Body of pancreas (tissue), 4 donors: ENCODE measurements at places on chromosomes 5 and 9.

DNA sequence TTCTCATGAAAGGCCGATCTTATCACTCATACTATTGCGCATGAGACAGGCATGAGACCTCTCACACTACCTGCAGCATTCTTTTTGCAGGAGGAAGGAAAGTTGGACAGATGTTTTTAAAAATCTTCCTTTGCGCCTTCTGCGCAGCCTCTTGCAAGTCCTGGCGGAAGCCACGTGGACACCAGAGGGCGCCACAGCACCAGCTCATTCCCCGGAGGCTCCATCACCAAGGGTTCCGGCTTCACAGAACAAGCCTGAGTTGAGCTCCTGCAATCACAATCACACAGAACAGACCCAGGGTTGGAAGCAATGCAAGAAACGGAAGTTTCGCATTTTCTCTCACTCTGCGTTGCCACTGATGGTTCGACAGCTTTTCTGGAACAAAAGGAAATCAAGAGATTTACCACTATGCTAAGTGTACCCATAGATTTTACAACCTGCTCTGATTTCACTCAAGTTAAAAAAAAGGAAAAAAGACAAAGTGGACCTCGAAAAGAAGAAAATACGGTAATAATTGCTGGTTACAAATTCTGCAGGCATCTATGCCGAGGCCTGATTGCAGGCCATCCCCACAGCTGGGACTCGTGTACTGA, 304.7 kb upstream of the MSX2 start:
- peak; percentile 90 for DNase-seq
- no peaks in the 10 kb centered on the region for H3K4me1 ChIP-seq
- no peaks in the 10 kb centered on the region for H3K36me3 ChIP-seq
- H3K4me3 ChIP-seq, result no peak overlapping the region

- H3K27ac ChIP-seq, result no peak overlapping the region
- DNase-seq, result no peak
- no peaks in the 10 kb centered on the region for H3K4me1 ChIP-seq
- H3K4me3 ChIP-seq, result no peak overlapping the region
- no peaks in the 10 kb centered on the region for H3K36me3 ChIP-seq
These were observed 66.1 kb downstream of the TRPM6 start for GRCh38 chr9:74821636-74822035.

GRCh38 chr5:151087486-151087885, 6.7 kb upstream of the TNIP1 start:
- H3K4me1 ChIP-seq, result peaks cover 27% of the 10 kb centered on the region
- no peaks in the 10 kb centered on the region for H3K27me3 ChIP-seq
- DNase-seq, result no peak
- H3K4me3 ChIP-seq, result no peak overlapping the region
- H3K36me3 ChIP-seq, result no peaks in the 10 kb centered on the region

GRCh38 chr9:114850871-114851270, 45.0 kb upstream of the TNFSF15 start:
- H3K36me3 ChIP-seq, result no peaks in the 10 kb centered on the region
- no peak overlapping the region for H3K27ac ChIP-seq
- DNase-seq, result no peak
- no peaks in the 10 kb centered on the region for H3K4me1 ChIP-seq

DNA sequence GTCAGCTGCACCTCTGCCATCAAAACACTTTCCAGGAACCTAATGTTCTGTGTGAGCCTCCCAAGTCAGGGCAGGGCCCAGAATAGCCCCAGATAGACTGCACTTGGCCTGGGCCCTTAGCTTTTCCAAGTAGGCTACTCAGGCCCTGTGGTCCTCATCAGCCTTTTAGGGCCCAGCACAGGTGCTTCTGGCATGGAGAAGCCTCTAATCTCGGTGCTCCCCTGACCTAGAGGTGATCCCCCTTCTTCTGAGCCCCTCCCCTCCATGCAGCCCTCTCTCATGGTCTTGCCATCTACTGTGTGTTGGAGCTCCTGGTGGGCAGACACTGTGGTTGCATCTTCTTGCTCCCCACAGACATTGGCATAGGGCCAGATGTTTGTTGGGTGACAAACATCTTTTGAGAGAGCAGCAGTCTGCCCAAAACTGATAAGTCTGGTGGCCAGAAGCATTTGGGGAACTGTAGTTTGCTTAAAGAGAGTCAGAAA, 28.1 kb downstream of the FRMPD1 start:
- H3K27ac ChIP-seq, result no peak overlapping the region
- H3K4me3 ChIP-seq, result no peak overlapping the region
- no peaks in the 10 kb centered on the region for H3K27me3 ChIP-seq
- no peak for DNase-seq
- H3K4me1 ChIP-seq, result no peaks in the 10 kb centered on the region

- H3K36me3 ChIP-seq, result no peaks in the 10 kb centered on the region
- peaks cover 16% of the 10 kb centered on the region for H3K4me1 ChIP-seq
- H3K4me3 ChIP-seq, result no peak overlapping the region
- H3K27me3 ChIP-seq, result no peaks in the 10 kb centered on the region
- DNase-seq, result peak; percentile 94
These were observed 24.4 kb upstream of the GRPEL2 start for GRCh38 chr5:149320791-149321330.

DNA sequence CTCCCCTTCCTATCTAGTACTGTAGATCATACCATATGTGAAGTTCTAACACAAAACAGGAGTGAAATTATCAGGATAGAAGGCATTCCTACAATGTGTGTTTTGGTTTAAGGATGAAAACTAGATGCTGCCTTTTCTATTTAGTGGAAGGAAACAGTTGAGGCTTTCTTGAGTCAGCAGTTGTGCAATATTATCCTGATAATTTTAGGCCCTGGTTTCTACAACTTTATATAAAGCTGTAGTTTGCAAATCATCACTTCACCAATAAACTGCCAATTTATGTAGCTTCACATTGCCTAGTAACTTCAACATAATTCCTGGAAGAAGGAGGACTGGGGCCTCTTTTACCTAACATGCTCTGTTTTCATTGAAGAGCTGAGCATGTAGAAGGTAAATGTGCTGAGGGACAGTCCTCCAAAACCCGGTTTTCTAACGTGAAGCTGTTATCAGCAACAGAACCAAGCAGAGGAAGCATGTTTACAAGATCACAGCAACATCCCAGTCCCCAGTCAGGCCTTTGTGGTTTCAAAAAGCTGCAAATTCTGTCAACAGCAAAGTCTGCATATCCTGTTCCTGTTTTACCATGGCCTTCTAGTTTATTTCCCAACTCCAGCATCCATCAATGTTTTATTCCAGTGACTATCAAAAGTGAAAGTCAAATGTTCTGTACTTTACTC, 513.4 kb upstream of the MEF2C start:
- H3K36me3 ChIP-seq, result no peaks in the 10 kb centered on the region
- H3K27me3 ChIP-seq, result no peaks in the 10 kb centered on the region
- DNase-seq, result no peak

DNA sequence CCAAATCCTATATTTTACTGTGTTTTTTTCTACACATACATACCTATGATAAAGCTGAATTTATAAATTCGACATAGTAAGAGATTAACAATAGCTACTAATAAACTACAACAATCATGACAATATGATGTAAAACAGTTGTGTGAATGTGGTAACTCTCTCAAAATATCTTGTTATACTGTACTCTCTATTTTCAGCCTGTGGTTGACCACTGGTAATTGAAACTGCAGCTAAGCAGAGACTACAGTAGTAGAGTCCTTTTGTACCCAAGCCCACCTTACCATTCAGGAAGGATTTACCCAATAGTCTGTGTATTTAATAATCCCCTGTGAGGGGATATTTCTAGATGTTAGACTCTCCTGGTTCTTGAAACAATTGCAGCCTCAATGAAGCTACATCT, 86.7 kb downstream of the FAM114A2 start:
- H3K27me3 ChIP-seq, result no peaks in the 10 kb centered on the region
- H3K27ac ChIP-seq, result no peak overlapping the region
- no peak for DNase-seq
- H3K4me1 ChIP-seq, result no peaks in the 10 kb centered on the region
- H3K36me3 ChIP-seq, result no peaks in the 10 kb centered on the region

- no peak overlapping the region for H3K27ac ChIP-seq
- no peaks in the 10 kb centered on the region for H3K36me3 ChIP-seq
These were observed 53.9 kb downstream of the COL15A1 start for GRCh38 chr9:98997604-98998003.

DNA sequence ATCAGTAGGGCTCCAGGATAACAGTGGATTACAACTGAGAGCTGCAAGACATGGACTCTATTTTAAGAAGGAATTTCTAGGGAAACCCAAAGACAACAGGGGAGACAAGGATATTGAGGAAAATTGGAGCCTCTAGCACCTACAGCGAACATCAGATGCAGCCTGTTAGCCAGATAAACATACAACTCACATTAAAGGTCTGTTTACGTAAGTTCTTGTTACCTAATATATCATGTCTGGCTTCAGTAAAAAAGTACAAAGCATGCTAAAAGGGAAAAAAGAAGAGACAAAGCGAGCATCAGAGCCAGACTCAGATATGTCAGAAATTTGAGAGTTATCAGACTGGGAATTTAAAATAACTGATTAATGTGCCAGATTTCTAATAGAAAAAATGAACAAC, 17.2 kb downstream of the GNPDA1 start:
- peaks cover 3% of the 10 kb centered on the region for H3K4me1 ChIP-seq
- H3K27me3 ChIP-seq, result no peaks in the 10 kb centered on the region
- H3K27ac ChIP-seq, result no peak overlapping the region
- no peak for DNase-seq

DNA sequence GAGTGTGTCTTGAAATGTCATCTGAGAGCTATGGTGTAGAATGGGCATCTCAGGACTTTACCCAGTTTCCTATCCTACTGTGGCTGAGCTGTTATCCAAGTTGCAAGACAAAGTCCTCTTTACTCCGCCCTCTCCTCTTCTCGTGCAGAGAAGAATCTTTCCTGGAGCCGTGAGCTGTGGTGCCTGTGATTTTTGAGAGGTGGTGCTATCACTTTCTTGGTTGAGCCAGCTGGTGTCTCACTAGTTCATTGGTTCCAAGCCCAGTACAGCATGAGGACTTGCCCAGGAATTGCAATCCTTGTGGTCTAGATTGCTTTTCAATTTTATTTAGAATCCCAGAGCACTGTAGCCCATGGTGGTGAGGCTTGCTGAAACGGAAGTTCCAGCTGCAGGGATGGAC, 2300.3 kb downstream of the MAT2B start:
- no peaks in the 10 kb centered on the region for H3K27me3 ChIP-seq
- no peak for DNase-seq
- H3K4me1 ChIP-seq, result no peaks in the 10 kb centered on the region
- H3K36me3 ChIP-seq, result no peaks in the 10 kb centered on the region

- H3K27me3 ChIP-seq, result no peaks in the 10 kb centered on the region
- peaks cover 4% of the 10 kb centered on the region for H3K36me3 ChIP-seq
- H3K4me3 ChIP-seq, result no peak overlapping the region
- peak; percentile 73 for DNase-seq
- H3K4me1 ChIP-seq, result peaks cover 75% of the 10 kb centered on the region
- peak overlapping the region; percentile 20 for H3K27ac ChIP-seq
These were observed 212.5 kb downstream of the FANCC start for GRCh38 chr9:95104980-95105379.

- H3K27ac ChIP-seq, result no peak overlapping the region
- no peak overlapping the region for H3K4me3 ChIP-seq
- H3K27me3 ChIP-seq, result no peaks in the 10 kb centered on the region
- no peak for DNase-seq
- peaks cover 24% of the 10 kb centered on the region for H3K4me1 ChIP-seq
These were observed 825 bp downstream of the LRRC14B start for GRCh38 chr5:191949-192690.

GRCh38 chr5:173065155-173065554, 9.0 kb downstream of the CREBRF start:
- no peak overlapping the region for H3K4me3 ChIP-seq
- DNase-seq, result no peak
- no peaks in the 10 kb centered on the region for H3K27me3 ChIP-seq
- peaks cover 17% of the 10 kb centered on the region for H3K4me1 ChIP-seq

DNA sequence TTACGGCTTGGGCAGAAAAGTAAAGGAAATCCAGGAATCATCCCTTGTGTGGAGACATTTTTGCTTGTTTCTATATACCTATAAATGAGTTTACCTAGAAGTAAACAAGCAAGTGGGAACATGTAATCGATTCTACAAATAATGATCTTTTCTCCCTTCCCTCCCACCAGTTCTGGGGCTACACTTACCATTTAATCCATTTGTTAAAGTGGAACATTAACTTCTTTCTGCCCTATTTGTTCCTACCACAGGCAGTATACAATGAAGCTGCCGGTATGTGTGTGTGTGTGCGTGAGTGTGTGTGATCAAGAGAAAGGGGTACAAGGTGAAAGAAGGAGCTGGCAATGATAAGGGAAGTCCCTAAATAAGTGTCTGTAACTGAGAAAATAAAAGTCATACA, 26.4 kb upstream of the ELL2 start:
- no peak overlapping the region for H3K4me3 ChIP-seq
- H3K4me1 ChIP-seq, result peaks cover 58% of the 10 kb centered on the region
- H3K27ac ChIP-seq, result peak overlapping the region; percentile 76
- H3K36me3 ChIP-seq, result no peaks in the 10 kb centered on the region
- no peak for DNase-seq

DNA sequence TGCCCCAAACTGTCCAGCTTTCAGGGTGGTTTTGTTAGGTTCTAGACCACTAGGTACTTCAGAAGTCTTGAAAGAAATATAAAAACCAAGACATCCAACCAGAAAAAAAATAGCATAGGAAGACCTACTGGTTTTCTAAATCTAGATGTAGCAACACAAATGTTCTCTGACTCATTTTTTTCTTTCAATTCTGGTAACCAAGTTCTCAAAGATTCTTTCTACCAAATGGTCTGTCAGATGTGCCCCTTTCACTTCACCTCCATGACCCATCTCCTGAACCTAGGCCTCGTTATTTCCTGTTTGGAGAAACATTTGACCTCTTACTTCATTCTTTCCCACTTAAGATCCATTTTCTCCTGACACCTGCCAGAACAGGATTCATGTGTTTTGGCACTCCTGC, 355.3 kb downstream of the KIAA0825 start:
- H3K27ac ChIP-seq, result no peak overlapping the region
- DNase-seq, result no peak
- H3K4me1 ChIP-seq, result no peaks in the 10 kb centered on the region
- no peak overlapping the region for H3K4me3 ChIP-seq
- H3K36me3 ChIP-seq, result no peaks in the 10 kb centered on the region
- H3K27me3 ChIP-seq, result no peaks in the 10 kb centered on the region

DNA sequence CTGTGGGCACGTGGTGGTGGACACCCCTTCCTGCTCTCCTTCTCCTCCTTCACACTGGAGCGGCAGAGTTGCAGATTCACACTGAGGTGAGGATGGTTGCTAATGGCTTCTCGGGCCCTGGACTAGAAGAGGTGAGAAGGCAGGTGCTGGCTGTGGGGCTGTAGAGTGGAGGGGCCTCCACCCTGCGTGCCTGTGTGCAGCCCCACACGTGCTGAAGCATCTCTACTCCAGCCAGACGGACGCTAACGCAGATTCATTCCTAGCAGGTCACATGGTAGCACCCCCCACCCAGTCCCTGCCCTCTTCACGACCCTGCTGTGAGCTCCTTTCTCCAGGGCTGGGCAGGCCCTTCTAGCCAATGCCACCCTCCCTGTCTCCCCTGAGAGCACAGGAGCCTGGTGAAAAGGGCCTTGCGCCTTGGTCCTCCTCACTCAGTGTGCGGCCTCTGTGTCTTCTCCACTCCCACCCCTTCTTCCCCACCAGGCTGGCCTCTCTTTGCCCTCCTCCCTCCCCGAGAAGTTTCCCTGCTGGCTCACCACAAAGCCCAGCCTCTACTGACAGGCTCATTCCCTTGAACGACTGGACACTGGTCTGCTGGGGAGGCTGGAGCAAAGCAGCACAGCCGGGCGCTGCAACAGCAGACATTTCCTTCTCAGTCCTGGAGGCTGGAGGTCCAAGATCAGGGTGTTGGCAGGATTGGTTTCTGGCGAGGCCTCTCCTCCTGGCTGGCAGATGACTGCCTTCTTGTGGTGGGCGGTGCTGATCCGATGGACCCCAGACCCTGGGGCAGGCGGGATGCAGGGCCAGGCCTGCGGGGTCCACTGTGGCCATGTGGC, 14.2 kb downstream of the CACNA1B start:
- no peak for DNase-seq
- no peaks in the 10 kb centered on the region for H3K36me3 ChIP-seq
- H3K4me3 ChIP-seq, result no peak overlapping the region
